Cerebellar nuclear complex (tissue), 1 donor: ENCODE measurements at places on chromosomes 12 and 14.

DNA sequence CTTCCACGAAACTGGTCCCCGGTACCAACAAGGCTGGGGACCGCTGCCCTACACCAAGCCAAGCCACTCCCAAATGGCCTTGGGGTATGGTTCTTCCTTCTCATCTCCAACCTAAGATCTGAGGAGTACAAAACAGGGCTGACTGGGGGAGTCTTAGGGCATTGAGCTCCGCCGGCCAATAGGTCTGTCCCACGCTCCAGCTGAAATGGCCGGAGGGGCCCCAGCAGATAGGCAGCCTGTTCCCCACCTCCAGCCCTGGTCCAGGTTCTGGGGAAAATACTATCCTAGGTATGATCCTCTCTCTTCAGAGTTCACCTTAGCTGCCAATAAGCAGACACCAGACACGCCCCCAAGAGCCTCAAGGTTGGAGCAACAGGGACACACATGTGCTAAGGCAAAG is 90.2 kb downstream of the ACTN1 start:
- DNase-seq = no peak

DNA sequence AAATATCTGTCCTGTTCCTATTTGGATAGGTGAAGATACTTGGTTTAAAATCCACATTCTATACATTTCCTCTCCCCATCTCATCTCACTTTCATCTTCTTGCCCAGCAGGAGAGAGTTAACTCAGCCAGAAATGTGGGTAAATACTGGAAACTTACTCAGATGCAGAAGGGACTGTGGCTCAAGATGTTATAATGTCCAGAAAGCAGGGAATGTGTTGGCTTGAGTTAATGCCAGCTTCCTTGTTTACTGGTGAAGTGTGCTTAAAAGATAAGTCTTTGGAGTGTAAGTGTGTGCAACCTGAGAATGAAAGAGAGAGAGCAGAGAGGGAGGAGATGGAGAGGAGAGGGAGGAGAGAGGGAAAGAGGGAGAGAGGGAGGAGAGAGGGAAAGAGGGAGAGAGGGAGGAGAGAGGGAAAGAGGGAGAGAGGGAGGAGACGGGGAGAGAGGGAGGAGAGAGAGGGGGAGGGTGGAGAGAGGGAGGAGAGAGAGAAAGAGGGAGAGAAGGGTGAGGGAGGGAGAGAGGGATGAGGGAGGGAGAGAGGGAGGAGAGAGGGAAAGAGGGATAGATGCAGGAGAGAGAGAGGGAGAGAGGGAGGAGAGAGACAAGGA is 22.0 kb upstream of the SNRPF start:
- DNase-seq = no peak

DNA sequence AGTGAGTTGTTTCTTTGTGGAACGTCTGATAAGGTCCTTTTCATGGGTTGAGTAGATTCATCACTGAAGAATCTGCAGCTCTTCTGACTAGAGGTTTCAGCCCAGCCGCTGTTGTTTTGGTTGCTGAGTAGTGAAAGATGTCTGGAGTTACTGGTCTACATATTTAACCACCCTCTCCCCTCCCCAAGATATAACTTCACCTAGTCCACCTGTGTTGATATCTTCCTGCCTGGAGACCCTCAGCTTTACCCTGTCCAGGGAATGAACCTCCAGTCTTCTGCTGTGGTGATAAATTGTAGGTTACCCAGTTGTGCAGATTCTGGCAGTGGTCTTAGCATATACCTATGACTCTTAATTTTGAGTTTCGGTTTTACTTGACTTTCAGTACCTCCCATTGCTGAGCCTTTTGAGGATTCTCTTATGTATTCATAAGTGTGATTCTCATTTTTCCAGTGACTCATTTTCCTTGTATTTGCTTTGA is 62.9 kb downstream of the CCDC91 start:
- DNase-seq = no peak

GRCh38 chr12:122880155-122880667 is 15.7 kb downstream of the VPS37B start:
- no peak for DNase-seq

GRCh38 chr12:118650586-118650960 is 274.2 kb downstream of the SUDS3 start:
- DNase-seq = no peak

GRCh38 chr12:48938805-48939204 is 13.5 kb upstream of the FKBP11 start:
- no peak for DNase-seq

DNA sequence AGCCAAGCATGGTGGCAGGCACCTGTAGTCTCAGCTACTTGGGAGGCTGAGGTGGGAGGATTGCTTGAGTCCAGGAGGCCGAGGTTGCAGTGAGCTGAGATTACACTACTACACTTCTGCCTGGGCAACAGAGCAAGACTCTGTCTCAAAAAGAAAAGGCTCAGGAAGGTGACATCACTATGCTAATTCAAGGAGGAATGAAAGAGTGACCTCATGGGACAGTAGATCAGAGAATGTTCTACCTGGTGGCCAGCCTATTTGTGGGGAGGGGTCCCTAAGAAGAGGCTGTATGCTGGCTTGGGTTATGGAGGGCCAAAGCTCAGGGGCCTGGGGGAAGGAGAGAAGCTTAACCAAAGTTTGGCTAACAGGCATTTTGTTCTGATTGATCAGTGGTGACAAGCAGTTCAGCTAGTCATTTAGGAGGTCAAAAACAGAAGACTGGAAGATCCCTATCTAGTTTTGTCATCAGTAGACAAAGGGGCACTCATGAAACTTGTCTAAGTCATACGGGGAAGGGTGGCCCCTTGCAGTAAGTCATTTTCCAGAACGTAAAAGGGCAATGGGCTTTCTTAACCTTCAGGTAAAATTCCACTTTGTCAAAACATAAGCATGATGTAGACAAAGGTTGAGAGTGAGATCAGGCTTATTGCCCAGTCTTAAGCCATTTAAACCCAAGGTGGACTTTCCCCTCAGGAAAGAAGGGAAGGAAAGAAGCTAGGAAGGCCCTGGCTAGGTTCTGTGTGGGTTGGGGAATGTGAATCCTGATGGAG is 60.8 kb upstream of the EEA1 start:
- no peak for DNase-seq

DNA sequence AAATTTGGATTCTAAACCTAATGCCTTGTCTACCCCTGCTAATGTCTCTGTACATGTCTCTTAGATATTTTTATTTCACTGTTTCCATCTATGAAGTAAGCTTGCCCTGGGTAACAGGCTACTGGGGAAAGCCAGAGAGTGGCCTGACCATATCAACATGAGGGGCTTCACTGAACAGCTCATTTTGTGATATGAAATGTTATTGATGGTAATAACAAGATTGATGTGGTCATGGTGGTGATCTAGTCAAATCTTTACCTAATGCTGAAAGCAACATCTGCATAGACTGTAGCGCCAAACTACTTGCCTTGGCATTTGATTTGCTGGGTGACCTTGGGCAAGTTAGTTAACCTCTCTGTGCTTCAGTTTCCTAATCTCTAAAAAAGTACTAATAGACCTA is 9.9 kb upstream of the DYRK2 start:
- no peak for DNase-seq

- DNase-seq = no peak
These were observed 175.3 kb upstream of the RTL1 start for GRCh38 chr14:101078892-101079221.

DNA sequence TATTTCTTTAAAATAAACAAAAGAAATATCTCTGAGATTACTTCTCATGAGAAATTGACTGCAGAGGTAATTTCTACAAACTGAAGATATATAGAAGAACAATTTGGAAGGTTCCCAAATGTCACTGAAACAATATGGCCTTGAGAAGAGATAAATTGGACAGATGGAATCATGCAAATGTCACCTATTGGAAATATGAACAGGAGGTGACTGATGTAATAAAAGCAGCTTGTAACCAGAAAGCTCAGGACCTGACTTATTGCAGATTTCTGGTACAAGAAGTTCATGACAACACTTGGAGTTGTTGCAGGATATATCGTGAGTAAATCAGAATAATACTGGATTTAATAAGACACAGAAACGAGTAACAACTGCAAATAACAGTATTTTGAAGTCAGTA is 93.3 kb upstream of the TRHDE start:
- no peak for DNase-seq

DNA sequence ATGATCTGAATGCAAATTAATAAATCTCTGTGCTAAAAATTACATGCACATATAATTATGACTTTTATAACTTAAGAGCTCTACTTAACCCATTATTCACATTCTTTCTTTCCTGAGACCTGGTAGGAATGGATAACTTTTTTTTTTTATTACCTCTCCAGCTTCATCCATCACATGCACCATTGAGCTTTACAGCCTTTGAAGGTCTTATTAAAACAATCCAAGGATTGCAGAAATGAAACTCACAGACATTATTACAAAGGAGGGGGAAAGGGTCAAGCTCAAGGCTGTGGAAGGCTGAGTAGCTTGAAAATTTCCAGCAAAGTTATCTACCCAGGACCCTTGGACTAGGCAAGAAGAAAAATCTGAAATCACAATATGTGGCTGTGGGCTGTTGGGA is 202.5 kb upstream of the GRIP1 start:
- no peak for DNase-seq

DNA sequence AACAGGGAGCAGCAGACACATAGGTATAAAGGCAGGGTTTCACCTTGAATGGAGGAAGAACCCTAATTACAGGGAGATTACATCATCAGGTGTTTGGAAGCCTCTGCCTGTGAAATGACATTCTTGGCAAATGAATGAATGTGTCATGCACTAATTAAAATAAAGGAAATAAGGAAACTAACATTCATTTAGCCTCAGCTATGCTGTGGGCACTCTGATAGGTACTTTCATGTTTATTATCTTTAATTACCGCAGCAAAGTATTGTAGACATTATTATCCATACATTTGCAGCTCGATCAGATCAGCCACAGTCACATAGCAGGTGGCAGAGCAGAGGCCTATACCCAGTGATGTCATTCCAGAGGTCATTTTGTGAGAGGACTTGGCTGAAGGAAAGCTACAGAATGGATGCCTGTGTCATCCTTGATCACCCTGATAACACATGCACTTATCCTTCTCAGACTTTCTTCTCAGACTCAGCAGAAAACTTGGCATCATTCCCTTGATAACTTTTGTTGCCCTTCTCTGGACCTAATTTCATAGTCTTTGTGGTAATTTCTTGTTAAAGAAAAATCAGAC is 18.4 kb downstream of the ZNF664 start:
- no peak for DNase-seq

DNA sequence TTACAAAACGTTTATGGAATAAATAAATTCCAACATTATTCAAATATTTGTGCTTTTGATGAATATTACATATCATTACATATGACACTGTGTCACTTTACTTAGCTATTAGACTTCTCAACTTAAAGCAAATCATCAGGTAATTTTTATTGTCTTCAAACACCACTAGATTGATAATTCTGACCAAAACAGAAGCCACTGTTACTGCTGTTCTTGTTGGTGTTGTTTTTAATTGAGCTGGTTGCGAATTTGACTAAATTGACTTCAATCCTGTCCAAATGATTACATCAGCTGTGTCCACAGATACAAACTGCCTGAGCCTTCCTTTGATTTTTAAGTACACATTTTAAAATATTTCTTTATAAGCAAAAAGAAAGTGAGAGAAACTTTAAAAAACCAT is 29.2 kb downstream of the PRKD1 start:
- no peak for DNase-seq

- DNase-seq = no peak
These were observed 11.8 kb downstream of the COPS7A start for GRCh38 chr12:6735448-6736191.

GRCh38 chr12:121334513-121335343 is 17.5 kb downstream of the ANAPC5 start:
- no peak for DNase-seq

DNA sequence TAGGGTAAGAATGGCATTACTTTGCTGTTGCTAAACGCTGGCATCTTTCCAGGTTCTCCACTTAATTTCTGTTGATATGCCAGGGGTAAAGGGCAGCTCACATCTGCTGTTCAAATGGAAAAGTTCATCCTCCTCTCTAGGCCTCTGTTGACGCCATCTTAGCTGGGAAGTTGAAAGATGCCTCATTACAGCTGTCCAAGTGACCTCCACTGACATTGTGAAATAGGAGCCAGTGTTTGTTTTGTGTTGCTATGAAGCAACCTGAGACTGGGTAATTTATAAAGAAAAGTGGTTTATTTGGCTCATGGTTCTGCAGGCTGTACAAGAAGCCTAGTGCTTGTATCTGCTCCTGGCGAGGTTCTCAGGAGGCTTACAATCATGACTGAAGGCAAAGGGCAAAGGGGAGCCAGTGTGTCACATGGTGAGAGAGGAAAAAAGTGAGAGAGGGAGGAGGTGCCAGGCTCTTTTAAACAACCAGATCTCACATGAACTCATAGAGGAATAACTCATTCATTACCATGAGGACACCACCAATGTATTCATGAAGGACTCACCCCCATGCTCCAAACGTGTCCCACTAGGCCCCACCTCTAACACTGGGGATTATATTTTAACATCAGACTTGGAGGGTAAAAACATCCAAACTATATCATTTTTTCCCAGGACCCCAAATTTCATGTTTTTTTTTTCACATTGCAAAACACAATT is 3.2 kb upstream of the ADAM21 start:
- DNase-seq = no peak

DNA sequence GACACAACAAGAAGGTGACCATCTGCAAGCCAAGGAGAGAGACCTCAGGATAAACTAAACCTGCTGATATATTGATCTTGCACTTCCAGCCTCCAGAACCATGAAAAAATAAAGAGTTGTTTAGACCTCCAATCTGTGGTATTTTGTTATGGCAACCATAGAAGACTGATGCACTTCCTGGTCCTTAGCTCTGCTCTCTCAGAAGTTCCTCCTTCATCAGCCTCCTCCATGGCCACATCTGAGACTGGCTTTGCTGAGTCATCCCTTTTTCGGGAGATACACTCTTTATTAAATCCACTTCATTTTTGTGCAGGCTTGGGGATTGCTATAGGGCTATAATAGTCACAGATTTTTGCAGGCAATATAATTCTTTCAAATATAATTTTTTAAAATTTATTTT is 89.6 kb upstream of the ATF7IP start:
- DNase-seq = no peak

DNA sequence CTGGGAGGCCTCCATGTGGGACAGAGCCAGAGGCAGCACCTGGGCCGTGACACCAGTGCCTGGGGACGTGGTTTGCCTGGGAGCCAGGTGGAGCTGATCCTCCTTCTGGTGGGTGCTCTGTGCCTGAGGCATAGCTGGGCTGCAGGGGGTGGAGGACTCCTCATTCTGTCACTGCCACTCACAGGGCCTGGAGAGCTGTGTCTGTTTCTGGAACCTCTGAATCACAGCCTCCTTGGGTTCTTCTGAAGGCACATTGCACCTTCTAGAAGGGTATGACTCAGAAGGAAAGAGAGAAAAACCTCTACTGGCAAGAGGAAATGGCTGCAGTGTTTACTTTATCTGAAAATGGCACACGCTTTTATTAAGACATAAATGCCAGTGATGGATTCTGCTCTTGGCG is 659.8 kb downstream of the VRK1 start:
- DNase-seq = no peak

DNA sequence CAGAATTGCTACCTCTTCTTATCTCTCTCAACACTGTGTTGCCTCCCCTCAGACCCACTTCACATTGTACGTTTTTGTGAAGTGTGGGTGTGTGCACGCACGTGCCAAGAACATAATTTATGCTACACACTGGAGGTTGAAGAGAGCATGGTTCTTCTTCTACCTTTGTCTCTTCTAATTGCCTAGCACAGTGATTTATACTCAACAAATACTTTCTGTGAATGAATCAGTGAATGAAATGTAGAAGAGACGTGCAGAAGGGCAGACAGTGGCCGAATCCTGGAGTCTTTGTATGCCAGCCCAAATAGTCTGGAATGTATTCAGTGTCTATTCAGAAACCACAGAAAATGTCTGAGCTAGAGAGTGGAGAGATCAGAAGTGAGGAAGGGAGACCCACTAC is 4.6 kb upstream of the SAMD4A start:
- DNase-seq = no peak
